Anterior cingulate cortex (tissue), 58 donors: ENCODE measurements at places on chromosomes 5 and 9.

DNA sequence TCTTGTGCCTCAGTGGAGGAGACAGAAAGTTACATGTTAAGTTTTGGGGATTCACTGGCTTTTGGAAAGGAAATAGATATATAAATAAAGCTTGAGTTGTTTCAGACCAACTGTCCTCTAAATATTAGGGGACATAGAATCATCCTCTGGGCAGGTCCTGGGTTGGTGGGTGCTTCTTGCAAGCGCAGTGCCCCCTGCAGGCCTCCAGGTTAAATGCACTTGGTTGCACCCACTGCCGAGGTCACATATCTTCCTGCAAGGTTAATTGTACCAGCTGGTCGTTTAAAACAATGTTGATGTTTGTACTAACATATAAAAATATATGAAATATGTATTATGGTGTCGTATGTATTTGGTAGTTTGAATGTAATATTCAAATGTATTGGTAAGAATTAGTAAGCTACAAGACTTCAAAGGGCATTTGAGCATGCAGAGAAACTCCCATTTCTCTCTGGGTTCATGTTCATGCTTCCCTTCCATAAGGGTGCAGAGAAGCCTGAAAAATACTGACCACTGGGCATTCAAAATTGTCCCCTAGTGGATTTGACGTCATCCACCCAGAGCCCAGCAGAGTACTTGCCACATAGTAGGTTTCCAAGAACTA, 87.0 kb downstream of the ZNF618 start:
- no peak for DNase-seq

- no peak for DNase-seq
Observed at GRCh38 chr5:69167493-69167855, 524 bp downstream of the CCNB1 start.

- no peak for DNase-seq
Observed at GRCh38 chr5:133938039-133938821, 30.2 kb downstream of the C5orf15 start.

GRCh38 chr5:35237580-35238376, 7.5 kb upstream of the PRLR start:
- DNase-seq: no peak

GRCh38 chr5:162573758-162574157, 506.2 kb downstream of the GABRG2 start:
- DNase-seq: no peak

DNA sequence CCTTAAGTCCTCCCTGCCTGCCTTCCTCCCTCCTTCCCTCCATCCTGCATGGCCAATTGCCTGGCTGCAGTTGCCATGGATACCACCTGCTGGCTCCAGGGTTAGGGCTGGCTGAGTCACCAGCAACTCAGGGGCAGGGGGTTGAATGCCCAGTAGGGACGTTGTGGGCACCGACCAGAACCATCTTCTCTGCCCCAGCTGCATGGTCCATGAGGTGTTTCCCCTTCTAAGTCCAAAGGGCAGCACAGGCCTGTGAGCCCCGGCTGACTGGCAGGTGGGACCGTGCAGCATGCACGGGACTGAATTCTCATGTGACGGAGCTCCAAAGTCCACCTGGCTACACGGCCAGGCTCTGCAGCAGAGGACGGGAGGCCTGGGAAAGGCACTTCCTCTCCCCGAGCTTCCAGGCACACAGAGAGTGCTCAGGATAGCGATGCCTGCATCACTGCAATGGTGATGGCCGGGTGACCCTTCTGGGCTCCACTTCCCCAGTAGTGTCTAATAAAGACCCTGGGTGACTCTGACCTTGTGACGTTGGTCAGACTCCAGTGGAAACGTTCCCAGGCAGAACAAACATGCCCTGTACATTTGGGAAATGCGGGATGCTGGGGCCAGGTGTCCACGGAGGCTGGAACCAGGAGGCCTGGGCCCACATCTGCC, 5.7 kb downstream of the ASS1 start:
- DNase-seq: no peak

- DNase-seq: peak; percentile 60
Observed at GRCh38 chr5:74226716-74227485, 413.6 kb downstream of the ENC1 start.

GRCh38 chr9:27747450-27747849, 174.2 kb upstream of the C9orf72 start:
- DNase-seq: no peak

DNA sequence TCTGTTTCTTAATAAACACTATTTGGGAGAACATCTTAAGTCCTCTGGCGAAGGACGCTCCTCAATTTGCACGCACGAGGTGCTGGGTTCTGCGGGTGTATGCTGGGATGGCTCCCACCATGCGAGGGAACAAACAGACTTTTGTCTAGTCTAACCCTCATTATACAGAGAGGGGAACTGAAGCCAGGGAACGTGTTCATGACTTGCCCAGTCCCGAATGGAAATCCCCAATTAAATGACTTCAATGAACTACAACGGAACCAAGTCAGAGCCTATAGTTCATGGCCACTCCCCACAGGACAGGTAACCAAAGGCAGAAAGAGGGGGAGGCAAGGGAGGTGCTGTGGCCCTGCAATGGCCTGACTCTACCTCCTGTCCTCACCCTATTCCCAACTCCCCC, 9.3 kb downstream of the TLE1 start:
- DNase-seq: peak; percentile 46

DNA sequence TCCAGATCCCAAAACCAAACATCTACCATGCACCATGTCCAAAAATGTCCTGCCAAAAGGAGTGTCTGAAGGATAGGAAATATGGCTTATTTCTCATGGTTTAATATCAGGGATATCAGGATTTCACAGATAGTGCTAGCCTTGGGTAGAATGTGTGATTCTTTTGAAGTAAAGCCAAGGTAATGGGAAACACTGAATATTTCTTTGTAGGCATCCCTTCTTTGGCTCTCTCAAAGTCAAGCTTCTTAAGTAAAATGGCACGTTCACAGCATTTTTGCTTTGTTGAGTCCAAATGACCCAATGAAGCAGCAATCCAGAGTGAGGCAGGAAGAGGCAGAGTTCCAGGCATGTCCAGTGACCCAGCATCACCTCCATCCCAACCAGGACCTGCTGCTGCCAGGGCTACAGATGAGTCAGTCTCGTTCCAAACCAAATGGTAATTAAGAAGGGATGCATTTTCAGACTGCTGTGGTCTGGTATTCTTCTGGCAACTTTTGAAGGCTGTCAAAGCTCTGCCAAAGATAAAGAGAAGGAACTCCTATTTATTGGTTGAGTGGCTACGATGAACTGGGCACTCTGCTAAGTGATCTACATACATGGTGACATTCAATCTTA, 678.8 kb upstream of the KLF4 start:
- no peak for DNase-seq

DNA sequence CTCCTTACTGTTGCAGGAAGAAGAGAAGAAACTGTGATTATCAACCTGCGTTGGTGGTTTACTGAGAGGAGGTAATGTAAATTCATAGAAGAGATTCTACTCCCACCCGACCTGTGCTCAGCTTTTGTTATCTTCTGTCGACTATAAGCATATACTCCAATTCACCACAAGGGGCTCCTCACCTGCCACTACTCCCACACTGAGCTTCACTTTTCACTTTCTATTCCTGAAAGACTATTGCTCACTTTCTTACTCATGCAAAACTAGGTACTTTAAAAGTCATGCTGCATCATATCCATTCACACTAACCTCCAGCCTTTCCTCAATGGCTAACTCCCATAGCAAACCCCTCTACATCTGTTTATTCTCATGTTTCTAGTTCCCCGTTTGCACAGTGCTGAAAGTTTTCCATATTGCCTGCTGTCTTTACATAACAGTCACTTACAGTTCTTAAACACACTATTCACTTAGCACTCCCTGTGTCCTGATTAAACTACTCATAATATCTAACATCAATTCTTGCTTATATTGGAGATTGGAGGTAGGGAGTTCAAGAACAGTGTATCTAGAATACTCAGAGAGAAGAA, 1062.6 kb downstream of the NR2F1-AS1 start:
- DNase-seq: no peak

- DNase-seq: no peak
Observed at GRCh38 chr5:2135354-2135753, 252.6 kb upstream of the IRX4 start.

DNA sequence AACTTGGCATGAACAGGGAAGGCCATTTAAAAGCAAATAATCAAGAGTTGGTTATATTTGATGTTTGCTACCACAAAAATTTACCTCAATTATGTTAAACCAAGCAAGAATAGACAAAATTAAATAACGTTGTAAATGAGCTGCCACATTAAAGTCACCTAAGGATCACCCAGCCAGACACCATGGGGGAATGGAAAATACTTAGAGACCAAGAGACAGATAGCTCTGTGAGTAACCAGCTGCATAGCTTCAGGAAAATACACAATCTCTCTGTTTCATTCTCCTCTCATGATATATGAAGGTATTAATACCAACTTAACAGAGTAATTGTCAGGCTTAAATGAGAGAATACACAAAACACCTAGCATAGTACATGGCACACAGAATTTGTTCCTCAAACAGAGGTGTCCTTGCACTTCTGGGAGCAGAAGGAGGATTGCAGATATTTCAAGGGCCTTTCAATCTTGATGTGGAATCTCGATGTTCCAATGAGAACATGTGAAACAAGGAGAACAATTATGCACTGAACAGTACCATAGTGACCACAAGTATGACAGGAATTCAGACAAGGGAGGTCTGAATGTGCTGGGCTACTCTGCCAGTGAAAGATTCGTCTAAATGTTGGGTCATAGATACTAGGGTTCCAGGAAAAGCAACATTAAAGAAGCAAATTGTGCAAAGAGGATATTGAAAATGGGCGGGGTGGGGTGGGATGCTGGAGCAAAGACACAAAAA, 18.6 kb downstream of the JAKMIP2 start:
- DNase-seq: no peak

DNA sequence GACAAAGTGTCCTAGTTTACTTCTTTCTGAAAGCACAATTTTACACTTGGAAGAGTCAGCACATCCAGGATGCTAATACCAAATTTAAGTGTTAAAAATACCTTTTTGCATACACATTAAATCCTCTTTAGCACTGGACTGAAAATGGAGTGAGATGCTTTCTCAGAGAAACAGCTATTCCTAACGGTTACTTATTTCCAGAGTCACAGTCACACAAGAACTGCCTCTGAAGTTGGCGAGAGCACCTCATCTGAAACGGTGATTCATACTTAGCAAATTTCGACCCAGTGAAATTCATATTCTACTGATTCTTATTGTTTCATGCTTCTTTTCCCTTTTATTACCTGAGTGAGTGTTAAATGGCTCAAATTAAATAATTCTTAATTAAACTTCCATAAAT, 12.2 kb downstream of the CDH18 start:
- DNase-seq: no peak

- DNase-seq: no peak
Observed at GRCh38 chr9:136695435-136695895, 8.2 kb upstream of the AGPAT2 start.

- DNase-seq: no peak
Observed at GRCh38 chr9:113985968-113986585, 92.0 kb downstream of the AMBP start.

- no peak for DNase-seq
Observed at GRCh38 chr9:97506306-97506705, 4.8 kb downstream of the TMOD1 start.

- DNase-seq: no peak
Observed at GRCh38 chr9:1964093-1964492, 51.1 kb upstream of the SMARCA2 start.

DNA sequence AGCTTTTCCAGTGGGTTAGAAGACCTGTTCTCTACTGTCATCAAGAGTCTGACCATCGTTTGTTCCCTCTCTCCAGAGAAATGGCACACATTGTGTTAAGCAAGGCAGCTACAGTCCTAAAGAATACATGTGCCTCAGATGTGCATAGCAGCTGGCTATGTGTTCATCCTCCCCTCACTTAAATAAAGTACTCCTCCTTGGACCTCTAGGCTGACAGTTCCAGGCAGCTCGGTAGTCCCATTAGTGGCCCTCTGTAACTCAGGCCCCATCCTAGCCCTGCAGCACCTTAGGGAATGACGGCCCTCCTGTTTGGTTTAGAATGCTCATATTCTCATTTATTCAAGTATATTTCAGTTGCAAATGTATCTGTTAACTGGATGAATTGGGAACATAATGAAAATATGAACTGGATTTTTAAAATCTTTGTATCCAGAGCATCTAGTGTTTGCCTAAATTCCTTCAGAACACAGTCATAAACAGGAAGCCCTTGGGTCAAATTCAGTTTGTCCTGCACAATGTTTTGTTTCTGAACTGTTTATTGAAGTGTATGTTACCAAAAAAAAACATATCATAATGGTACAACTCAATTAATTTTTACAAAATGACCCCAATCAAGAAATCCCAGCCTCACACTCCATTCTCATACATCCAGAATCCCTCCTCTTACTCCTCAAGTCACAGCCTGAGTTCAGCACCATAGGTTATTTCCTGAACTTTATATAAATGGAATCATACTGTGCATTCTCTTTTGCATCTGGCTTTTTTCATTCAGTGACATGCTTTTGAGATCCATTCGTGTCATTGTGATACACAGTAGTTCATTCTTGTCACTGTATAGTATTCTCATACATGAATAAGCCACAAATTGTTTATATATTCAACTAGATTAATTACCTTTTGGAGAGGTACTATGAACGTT, 1.6 kb upstream of the ASPN start:
- no peak for DNase-seq

GRCh38 chr9:89418882-89419640, 78.9 kb downstream of the SEMA4D start:
- DNase-seq: no peak

DNA sequence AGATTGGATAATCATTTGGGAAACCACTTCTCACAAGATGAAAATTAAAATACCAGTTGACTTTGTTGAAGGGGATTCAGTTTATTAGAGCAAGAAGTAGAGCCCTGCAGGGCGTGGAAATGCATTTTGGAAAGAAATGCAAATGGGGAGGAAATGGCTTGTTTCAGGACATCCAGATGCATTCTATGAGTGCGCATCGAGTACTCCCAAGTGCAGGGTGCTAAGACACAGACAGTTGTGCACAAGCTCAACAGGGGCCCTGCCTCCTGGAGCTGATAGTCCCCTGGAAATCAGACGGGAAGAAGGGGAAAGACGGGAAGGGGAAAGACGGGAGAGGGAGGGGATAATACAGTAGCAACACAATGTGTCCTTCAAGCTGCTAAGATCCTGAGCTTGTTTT, 64.0 kb downstream of the NSUN2 start:
- DNase-seq: no peak

GRCh38 chr9:97059626-97060025, 20.7 kb upstream of the CTSV start:
- no peak for DNase-seq
